Lower lobe of right lung (tissue), 2 donors: ENCODE measurements at places on chromosomes 2 and 18. TPM values are rescaled to one million over a fixed set of nuclear protein-coding genes. Genes with fewer than 3 reads are reported as not detected.

PPP1R1C gene
- total RNA-seq, result 2.9 TPM

CCDC68 gene
- 20.2 TPM for total RNA-seq

ALMS1 gene
- total RNA-seq, result 22.0 TPM

CYP20A1 gene
- total RNA-seq, result 35.9 TPM

ST8SIA5 gene
- total RNA-seq, result not detected

DNA sequence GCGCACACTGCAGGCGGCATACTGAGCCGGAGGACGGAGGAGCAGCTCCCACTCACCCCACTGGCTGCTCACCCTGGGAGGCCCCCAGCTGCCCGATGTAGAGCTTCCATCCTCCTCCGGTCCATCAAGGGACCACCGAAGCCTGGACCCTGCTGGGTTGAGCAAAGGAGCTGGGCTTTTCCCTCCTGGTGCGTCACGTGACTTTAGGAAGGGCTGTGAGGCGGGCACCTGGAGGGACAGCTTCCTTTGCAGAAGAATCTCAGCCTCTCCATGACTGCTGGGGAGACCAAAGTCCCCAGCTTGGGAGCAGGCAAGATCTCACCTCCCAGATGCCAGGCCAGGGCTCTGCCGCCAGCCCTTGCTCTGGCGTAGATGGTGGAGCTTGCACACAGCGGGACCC is 102.7 kb downstream of the TWIST2 start:
- peak; percentile 37 for DNase-seq

DNA sequence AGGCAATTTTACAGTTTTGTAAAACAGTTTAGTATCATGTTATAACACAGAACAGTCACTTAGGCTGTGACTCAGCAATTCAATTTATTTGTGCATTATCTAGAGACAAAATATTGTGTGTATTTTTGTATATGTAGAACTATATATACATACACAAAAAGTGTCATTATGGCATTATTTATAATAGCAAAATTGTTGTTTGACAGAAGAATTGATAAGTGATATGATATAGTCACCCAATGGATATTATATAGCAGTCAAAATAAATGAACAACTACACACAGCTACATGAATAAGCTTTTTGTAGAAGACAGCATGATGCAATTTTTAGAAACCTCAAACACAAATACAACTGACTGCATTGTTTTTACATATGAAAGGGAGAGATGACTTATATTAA is 334.0 kb downstream of the TRIB2 start:
- DNase-seq, result no peak

- no peak for DNase-seq
Measured at GRCh38 chr2:217386041-217386440, 526.2 kb upstream of the TNP1 start.

GRCh38 chr2:112644933-112645309 is 818 bp upstream of the SLC20A1 start:
- DNase-seq, result no peak

GRCh38 chr2:101108357-101108756 is 42.8 kb downstream of the TBC1D8 start:
- DNase-seq, result no peak
